ENCODE measurements at places on chromosomes 3 and 15.

GRCh38 chr15:32694222-32694983 is 23.4 kb upstream of the GREM1 start:
- no peak for DNase-seq

- DNase-seq = no peak
Measured at GRCh38 chr3:149512073-149512782, 37.7 kb downstream of the TM4SF4 start.

DNA sequence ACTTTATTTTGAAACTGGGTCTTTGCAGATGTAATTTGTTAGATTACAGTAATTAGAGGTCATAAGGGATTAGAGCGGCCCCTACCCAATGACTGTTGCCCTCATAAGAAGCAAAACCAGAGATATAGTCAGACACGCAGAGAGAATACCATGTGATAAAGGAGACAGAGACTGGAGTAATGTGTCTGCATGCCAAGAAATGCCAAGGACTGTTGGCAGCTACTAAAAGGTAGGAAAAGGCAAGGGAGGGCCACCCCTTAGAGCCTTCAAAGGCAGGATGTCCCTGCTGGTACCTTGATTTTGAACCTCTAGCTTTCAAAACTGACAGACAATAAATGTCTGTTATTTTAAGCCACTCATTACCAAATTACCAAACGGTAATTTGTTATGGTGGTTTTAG is 548.2 kb downstream of the FHIT start:
- DNase-seq = no peak

- no peak for DNase-seq
Measured at GRCh38 chr3:119205209-119205608, 31.8 kb downstream of the UPK1B start.

DNA sequence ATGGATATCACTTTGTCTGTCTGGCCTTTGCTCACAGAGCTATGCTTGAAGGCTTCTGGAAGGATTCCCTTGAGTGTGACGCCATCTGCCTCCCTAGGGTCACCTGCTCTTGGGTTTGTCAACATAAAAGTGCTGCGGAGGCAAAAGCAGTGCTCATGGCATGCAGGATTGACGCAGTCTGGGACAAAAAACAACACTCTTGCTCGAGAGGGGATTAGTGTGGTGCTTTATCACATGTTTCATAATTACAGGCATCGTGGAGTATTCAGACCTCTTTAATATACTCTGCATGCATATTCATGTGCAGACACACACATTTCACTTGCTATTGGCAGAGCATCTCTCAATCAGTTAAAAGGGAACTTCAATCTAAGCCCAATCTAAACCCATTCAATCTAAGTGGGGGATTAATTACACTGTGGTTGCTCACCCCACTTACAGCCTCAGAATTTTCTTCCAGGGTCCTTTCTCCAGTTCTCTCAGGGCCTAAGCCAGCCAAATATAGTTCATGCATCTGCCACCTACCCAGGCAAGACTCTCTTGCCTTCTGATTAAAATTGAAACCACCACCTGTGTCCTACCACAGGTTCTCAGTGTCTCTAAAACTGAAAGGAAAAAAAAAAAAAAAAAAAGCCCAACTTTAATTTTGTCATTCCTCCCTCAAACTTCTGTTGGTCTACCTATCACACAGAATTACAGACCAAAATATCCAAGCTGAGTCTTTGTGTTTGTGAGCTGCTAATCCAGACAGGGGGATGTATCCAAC is 75.6 kb downstream of the BFSP2 start:
- no peak for DNase-seq

- no peak for DNase-seq
Measured at GRCh38 chr3:196695849-196696226, 16.2 kb downstream of the CEP19 start.

DNA sequence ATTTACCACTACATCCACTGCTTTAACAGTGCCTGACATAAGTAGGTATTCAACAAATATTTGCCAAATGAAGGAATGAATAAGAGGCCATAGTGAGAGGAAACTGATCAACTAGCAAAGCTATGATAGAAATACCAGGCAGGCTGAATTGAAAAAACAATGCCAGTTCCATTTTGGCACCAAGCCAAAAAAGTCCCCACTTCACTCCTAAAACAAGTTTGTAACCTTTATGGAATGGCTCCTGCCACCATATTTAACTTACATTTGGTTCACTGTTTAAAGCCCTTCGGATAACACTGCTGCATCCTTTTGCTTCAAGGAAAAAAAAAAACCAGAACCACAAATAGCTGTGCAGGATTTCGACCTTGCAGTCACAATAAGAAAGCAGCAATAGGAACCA is 166.1 kb downstream of the FRMD5 start:
- DNase-seq = no peak
